ENCODE measurements at places on chromosomes 1 and 21.

GRCh38 chr1:57966751-57967406 is 543.0 kb upstream of the DAB1 start:
- peak; percentile 7 for DNase-seq

GRCh38 chr1:92461364-92462097 is 25.2 kb downstream of the GFI1 start:
- DNase-seq = no peak

- no peak for DNase-seq
Observed at GRCh38 chr1:158969855-158970254, 38.5 kb downstream of the PYHIN1 start.

DNA sequence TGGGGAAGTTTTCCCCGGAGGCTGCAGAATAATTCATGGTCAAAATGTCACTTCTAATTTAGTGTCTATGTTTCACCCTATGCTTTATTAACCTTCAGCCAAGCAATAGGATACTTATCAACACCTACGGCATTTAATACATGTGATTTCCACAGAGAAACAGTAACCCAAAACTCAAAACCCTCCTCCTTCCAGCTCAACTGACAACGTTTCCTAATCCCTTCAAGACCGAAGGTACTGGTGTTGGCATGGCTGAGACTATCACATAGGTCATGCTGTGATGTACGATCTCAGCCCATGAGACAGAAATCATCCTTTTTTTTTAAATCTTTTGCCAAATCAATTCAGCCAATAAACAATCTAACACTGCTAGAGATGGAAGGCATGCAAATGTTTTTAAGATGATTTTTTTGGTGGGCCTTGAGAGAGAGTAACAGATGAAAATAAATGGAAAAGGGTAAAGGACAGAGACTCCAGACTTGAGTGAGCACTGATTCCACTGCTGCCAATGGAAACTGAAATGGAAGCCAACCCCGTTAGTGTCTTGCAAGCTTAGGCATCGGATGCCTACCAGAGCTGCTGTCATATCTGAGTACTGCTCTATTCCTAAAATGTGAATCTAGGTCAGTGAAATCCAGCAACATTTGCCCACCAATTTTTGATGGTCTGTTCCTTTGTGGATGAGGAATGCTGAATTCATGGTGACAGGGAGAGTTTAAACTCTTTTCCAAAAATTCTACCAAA is 63.4 kb upstream of the BCL10 start:
- DNase-seq = no peak

DNA sequence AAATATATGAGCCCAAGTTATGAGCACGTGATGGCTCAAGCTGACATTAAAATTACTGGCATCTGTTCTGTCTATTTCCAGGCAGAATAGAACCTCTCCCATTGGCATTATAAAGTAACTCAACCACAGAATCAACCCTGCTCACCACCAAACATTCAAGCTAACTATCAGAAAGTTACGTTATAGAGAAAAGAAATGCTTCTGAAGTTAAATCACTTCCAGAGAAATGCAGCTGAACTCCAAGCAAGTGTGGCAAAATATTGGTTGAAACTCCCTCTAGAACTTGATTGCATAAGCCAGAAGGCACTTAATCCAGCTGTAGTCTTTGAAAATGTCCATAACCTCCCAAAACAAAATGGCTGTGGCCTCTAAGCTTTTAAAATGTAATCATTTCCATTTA is 36.2 kb upstream of the UBE2U start:
- no peak for DNase-seq

GRCh38 chr21:33096426-33096825 is 26.5 kb downstream of the OLIG1 start:
- DNase-seq = no peak

DNA sequence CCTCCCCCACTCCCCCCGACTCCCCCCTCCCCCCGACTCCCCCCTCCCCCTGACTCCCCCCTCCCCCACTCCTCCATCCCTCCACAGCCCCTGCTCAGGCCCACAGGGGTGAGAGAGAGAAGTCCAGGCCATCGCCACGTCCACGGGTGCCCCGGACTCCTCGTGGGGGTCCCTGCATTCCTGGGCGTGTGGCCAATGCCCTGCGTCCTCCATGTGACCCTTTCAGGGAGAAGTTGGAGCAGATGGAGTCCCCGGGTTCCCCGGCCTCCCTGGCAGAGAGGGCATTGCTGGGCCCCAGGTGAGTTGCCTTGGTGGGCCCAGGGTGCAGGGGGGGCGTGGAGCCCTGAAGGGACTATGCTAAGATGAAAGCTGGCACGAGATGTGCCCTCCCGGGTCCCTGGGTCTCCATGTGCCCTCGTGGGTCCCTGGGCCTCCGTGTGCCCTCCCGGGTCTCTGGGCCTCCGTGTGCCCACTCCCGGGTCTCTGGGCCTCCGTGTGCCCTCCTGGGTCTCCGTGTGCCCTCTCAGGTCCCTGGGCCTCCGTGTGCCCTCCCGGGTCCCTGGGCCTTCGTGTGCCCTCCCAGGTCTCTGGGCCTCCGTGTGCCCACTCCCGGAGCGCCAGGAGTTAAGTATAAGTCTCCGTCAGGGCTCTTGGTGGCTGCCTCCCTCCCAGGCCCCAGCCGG is 52.0 kb downstream of the SLC19A1 start:
- no peak for DNase-seq

DNA sequence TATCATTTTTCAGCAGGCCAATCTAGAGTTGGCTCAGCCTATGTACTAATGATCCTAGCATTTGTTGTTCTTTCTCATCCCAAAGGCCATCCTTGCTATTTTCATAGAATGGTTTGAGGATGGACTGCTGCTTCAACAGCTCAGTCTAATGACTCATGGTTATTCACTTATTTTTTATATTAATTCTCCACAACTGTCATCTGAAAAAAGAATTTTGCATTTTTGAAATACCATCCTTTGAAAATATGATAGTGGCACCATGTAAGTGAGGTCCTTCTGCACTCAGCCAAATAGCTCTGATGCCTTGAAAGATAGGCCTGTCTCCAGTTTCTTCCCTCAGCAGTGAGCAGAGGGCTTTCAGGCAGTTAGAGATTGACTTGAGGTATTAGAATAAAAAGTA is 377.5 kb downstream of the LMO4 start:
- no peak for DNase-seq

GRCh38 chr1:93021539-93022134 is 57.4 kb upstream of the MTF2 start:
- peak; percentile 32 for DNase-seq

GRCh38 chr21:38809198-38809878 is 3.6 kb downstream of the ETS2 start:
- no peak for DNase-seq

GRCh38 chr1:118337346-118337745 is 152.3 kb upstream of the SPAG17 start:
- DNase-seq = no peak

DNA sequence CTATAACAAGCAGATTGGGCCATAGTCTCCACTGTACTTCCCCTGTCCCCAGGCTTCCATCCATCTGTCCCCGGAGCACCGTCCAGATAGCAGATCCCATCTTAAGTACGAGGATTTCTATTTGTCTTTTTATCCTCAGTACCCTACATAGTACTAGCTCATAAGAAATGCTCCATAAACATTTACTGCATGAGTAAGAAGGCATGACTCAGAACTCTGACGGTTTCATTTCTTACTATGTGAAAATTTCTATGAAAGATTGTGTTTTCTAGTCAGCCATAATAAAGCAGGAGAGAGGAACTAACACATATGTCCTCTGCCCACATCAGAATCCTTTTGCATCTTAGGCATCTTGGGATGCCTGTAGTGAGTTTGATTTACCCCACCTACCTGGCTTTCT is 49.5 kb downstream of the CHD1L start:
- DNase-seq = peak; percentile 29

DNA sequence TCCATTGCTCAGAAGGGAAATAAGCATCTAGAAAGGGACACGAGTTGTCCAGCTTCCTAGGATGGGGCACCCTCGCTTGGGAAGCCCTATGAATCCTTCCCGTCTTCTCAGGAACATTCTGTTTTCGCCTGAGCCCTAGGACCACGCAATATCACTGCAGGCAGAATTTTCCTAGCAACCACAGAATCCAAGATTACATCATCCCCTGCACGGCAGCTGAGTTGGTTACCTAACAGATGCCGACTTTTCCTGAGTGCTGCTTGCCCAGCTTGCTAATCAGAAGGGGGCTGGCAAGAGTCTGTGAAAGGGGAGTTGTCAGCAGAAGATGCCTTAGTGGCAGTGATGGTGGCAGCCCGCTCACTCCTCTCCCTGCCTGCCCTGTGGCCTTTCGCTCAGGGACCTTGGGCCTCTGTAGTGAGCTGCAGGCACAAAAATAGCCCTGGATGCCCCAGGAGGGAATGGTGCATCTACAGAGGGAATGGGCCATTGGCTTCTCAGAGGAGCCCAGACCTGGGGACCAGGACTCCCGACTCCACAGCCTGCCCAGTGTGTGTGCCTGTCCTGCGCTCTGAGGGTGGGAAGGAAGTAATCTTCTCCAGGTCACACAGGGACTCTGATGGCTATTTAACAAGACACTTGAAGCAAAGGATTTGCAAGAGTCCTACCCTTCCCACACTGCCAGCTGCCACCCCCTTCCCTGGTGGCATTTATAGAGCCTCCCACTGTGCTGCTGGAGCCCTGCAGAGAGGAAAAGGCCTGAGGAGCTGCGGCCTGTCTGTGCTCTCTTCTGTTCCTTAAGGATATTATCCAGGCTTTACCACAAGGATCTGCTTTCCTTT is 28.9 kb upstream of the CLSTN1 start:
- DNase-seq = no peak

- DNase-seq = no peak
Observed at GRCh38 chr1:156165083-156165482, 11.7 kb downstream of the SEMA4A start.

- no peak for DNase-seq
Observed at GRCh38 chr1:89590341-89591080, 42.4 kb upstream of the LRRC8C start.

- DNase-seq = no peak
Observed at GRCh38 chr1:98688110-98688739, 26.7 kb downstream of the SNX7 start.

GRCh38 chr1:208007938-208008342 is 97.0 kb upstream of the CD34 start:
- no peak for DNase-seq

DNA sequence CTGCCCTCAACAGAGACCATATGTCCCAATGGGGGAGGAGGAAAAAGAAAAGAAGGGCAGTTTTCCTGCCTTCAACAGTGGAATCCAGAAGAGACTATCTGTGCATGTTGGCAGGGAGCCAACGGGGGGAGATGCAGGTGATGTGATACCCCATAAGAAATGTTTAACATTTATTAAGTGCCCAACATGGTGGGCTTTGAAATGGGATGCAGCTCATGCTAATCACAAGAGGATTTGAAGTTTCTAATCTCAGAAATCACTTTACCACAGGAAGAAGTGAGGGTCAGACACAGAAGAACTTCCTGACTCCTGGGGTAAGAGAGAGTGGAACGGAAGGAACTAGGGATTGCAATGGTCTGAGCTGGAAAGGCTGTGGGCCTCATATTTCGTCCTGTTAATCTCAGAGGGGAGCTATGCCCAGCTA is 16.2 kb downstream of the CSRP1 start:
- no peak for DNase-seq

DNA sequence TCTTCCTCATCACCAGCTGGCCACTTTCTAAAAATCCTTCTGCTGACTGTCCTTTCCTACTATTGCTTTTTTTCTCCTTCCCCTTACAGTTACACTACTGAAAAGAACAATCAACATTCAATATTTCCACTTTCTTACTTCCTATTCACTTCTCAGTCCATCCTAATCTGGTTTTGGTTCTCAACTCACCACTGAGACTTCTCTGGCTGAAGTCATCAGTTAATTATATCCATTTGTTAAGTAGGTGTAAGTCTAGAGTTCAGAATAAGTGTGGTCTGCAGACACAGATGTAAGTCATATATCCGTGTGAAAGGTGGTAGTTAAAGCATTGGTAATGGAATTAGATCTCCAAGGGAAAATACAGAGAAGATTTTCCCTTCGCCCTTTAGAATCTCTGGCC is 21.4 kb downstream of the PEA15 start:
- DNase-seq = no peak

DNA sequence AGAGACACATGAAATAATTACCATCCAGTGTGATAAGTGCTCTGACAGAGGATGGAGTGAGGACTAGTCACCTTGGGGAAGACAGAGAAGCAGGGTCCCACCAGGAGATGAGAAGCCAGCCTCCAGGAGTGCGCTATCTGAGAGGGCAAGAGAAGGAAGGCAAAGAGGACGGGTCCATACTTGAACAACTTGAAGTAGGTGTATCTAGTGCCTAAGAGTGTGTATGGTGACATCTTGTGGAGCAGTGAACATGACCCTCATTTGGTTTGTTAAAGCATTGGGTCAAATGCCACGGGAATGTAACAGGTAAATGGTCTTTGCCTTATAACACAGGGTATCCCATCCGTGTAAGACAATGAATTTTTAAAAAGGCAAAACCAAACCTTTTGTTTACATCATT is 39.8 kb downstream of the MRPL39 start:
- DNase-seq = no peak

GRCh38 chr1:83889707-83890106 is 109.2 kb downstream of the TTLL7 start:
- DNase-seq = no peak

DNA sequence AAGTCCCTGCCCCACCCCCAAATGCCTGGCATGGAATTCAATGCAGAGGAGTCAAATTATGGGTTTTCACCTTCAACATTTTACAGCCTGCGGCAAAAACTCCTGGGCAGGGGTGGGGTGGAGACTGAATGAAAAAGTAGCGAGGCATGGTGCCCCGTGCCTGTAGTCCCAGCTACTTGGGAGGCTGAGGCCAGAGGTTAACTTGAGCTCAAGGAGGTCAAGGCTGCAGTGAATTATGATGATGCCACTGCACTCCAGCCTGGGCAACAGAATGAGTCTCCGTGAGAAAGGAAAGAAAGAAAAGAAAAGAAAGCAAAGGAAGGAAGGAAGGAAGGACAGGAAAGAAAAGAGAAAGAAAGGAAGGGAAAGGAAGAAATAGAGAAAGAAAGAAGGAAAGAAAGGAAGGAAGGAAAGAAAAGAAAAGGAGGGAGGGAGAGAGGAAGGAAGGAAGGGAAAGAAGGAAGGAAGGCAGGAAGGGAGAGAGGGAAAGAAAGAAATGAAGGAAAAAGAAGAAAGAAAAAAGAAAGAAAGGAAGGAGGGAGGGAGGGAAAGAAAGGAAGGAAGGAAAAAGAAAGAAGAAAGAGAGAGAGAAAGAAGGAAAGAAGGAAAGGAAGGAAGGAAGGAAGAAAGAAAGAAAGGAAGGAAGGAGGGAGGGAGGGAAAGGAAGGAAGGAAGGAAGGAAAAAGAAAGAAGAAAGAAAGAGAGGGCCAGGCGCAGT is 11.1 kb downstream of the LEMD1 start:
- DNase-seq = no peak

DNA sequence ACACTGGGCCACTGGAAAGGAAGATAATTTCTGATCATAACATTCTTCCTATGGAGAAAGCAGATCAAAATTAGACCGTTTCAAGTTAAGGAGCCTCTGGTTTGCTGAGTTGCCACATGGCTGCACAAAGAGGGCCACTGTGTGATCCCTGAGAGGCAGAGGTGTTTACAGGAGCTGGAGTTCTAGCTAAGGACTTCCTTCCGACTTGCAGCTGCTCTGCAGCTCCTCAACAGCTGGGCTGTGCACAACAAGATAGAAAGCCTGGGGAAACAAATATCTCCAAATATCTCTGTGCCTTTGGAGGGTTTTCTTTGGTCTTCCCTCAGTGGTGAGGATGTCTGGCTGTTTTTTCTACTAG is 26.8 kb downstream of the GADD45A start:
- DNase-seq = no peak

GRCh38 chr1:100649146-100649545 is 70.4 kb upstream of the VCAM1 start:
- no peak for DNase-seq

- DNase-seq = no peak
Observed at GRCh38 chr1:52427152-52427551, 22.8 kb downstream of the PRPF38A start.

- no peak for DNase-seq
Observed at GRCh38 chr1:223462047-223462630, 68.9 kb downstream of the CCDC185 start.
